Progenitor cell of endocrine pancreas (in vitro differentiated cells): ENCODE measurements at places on chromosomes 16 and 17. TPM values are rescaled to one million over a fixed set of nuclear protein-coding genes. Genes with fewer than 3 reads are reported as not detected.

GRCh38 chr16:27520982-27521673, 28.6 kb downstream of the GTF3C1 start:
- H3K4me1 ChIP-seq: no peaks in the 10 kb centered on the region
- peaks cover 21% of the 10 kb centered on the region for H3K36me3 ChIP-seq
- DNase-seq: no peak
- H3K27ac ChIP-seq: no peak overlapping the region
- no peaks in the 10 kb centered on the region for H3K27me3 ChIP-seq
- no peak overlapping the region for H3K4me3 ChIP-seq

DNA sequence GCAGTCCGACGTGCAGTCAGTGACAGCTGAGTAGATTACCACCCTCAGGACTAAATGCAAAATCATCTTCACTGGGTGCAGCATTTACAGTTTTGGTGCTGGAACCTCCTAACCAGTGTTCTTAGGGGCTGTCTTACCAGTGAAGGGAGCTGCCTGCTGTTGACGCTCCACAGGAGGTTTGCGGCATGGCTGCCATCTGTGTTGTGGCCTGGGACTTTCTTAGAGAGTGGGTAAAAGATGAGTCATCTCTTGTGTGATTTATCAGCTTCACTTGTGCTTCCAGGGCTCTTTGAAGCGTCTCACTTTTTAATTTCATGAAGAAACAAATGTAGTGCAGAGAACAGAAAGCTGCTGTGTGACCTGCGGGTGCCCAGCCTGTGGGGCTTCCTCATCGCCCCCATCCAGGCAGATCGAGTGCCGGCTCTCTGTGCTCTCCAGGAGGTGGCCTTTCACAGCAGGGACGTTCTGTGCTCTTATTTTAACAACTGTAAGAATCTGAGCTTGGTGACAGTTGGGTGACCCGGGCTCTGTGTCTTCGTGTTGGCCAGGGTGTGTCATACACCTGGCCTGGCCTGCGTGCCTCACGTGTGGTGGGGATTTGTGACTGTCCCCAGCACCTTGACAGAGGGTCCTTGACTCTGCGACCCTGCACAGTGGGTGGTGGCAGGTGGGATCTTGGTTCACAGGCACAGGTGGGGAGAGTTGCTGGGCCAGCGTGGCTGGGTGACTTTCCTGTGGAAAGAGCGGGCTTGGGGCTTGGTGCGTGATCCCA, 24.3 kb upstream of the ZNF750 start:
- H3K27me3 ChIP-seq: no peaks in the 10 kb centered on the region
- no peak overlapping the region for H3K27ac ChIP-seq
- no peak for DNase-seq
- no peak overlapping the region for H3K4me3 ChIP-seq
- H3K36me3 ChIP-seq: no peaks in the 10 kb centered on the region

DNA sequence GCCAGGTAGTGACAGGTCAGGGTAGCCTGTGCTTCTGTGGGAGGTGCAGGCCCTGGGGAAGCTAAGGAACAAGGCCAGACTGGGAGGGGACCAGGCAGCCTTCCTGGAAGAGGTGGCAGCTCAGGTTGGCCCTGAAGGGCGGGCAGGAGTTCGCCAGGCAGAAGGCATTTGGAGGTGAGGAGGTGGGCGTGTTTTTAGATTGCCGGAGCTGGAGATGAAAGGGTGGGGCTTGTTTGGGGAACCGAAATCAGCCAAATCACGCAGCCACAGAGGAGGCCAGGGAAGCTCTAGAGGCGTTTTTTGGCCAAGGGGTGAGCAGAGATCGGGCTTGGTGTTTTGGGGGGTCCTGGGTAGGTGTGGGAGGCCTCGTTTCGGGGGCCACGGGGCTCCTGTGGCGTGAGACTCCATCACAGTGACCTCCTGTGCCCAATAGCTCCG, 7.6 kb downstream of the ADCY7 start:
- H3K36me3 ChIP-seq: peaks cover 2% of the 10 kb centered on the region
- H3K27me3 ChIP-seq: no peaks in the 10 kb centered on the region
- no peaks in the 10 kb centered on the region for H3K4me1 ChIP-seq
- no peak for DNase-seq
- H3K27ac ChIP-seq: no peak overlapping the region

The ABCC11 gene
- 0.91 and 1.5 TPM in 2 replicates for total RNA-seq

- H3K4me3 ChIP-seq: peak overlapping the region; percentile 95
- no peak for DNase-seq
- peak overlapping the region; percentile 86 for H3K27ac ChIP-seq
- no peaks in the 10 kb centered on the region for H3K27me3 ChIP-seq
- H3K4me1 ChIP-seq: peaks cover 19% of the 10 kb centered on the region
These were observed 1.2 kb upstream of the PROCA1 start for GRCh38 chr17:28712705-28713415.

The ADAD2 gene
- total RNA-seq: not detected in 2 replicates

The ST6GALNAC2 gene
- total RNA-seq: 0.62 and 1.2 TPM in 2 replicates

DNA sequence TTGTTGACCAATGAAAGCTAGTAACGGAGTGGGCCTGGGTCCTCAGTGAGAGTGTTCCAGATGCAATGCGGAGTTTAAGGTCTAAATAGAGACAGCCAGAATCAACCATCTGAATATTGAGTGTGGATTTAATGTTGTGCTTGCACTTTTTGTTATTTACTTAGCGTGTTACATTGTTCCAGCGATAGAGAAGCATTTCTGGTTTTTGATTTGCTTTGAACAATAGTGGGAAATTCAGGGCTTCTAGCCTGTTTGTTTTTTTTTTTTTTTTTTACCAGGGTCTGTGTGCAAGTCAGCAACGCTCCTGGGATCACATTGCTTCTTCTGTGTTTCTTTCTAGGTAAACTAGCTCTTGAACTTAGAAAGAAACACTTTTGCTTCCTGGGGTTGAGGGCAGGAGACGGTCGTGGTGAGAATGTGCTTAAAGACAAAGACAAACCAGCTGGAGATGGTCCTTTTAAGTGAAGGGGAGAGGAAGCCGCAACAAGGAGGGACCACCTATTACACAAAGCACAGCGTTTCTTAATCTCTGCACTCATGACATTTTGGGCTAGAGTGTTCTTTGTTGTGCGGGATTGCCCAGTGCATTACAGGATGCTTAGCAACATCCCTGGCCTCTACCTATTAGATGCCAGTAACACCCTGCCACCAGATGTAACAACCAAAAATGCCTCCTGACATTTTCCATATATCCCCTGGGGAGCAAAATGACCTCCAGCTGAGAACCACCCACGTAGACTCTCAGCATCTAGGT, 119.2 kb downstream of the MAP2K6 start:
- H3K27me3 ChIP-seq: no peaks in the 10 kb centered on the region
- H3K36me3 ChIP-seq: peaks cover 32% of the 10 kb centered on the region
- DNase-seq: no peak
- no peak overlapping the region for H3K4me3 ChIP-seq

DNA sequence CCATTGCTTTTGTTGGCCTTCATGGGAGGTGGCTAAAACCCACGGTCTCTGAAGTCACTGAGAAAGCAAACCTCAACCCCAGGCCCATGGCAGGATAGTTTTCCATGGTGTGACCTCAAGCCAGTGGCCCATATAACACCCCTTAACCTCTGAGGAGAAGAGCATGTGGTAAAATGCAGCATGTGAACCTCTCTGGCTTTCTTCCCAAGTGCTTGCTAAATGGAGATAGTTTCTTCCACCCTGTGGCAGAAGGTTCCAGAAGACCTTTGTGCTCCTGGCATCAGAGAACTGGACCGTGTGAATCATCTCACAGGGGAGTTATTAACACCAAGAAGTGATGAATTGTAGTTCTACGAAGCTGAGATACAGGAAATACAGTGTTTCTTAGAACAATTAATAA, 47.3 kb downstream of the MYOCD start:
- DNase-seq: no peak
- H3K36me3 ChIP-seq: no peaks in the 10 kb centered on the region
- H3K4me3 ChIP-seq: no peak overlapping the region
- H3K4me1 ChIP-seq: no peaks in the 10 kb centered on the region
- H3K27me3 ChIP-seq: no peaks in the 10 kb centered on the region
- H3K27ac ChIP-seq: no peak overlapping the region

- H3K4me1 ChIP-seq: peaks cover 14% of the 10 kb centered on the region
- no peak for DNase-seq
- H3K36me3 ChIP-seq: no peaks in the 10 kb centered on the region
- H3K4me3 ChIP-seq: peak within 1 kb of the TSS; percentile 21
- H3K27me3 ChIP-seq: peaks cover 18% of the 10 kb centered on the region
These were observed at the start of gene NTN3 for GRCh38 chr16:2471016-2471652. Gene NTN3, plus strand, starts transcription at chr16:2471297. Its CDS starts 405 bp downstream, at chr16:2471702.

- H3K27me3 ChIP-seq: peaks cover 4% of the 10 kb centered on the region
- H3K4me1 ChIP-seq: no peaks in the 10 kb centered on the region
- no peak for DNase-seq
- H3K4me3 ChIP-seq: no peak overlapping the region
- H3K36me3 ChIP-seq: no peaks in the 10 kb centered on the region
These were observed 20.8 kb downstream of the UTS2R start for GRCh38 chr17:82392209-82392920.
